Glutamatergic neuron (in vitro differentiated cells): ENCODE measurements at places on chromosomes 5 and 9. TPM values are rescaled to one million over a fixed set of nuclear protein-coding genes. Genes with fewer than 3 reads are reported as not detected.

PCDHGA8 gene
- total RNA-seq = 7.2 TPM

C5orf58 gene
- not detected for total RNA-seq

PPP2R2B gene
- total RNA-seq = 11.4 TPM

ACER2 gene
- total RNA-seq = 30.5 TPM

PCDHGB5 gene
- total RNA-seq = 9.3 TPM

FAM13B gene
- 31.4 TPM for total RNA-seq

LMX1B gene
- total RNA-seq = 0.27 TPM

DMRTA1 gene
- 30.1 TPM for total RNA-seq

SMIM32 gene
- not detected for total RNA-seq

FGF1 gene
- not detected for total RNA-seq
